Fibroblast of skin of scalp (primary cell): ENCODE measurements at places on chromosomes 2 and 18.
A peak's percentile ranks its signal among the peaks of the same experiment; 100 is the strongest.

DNA sequence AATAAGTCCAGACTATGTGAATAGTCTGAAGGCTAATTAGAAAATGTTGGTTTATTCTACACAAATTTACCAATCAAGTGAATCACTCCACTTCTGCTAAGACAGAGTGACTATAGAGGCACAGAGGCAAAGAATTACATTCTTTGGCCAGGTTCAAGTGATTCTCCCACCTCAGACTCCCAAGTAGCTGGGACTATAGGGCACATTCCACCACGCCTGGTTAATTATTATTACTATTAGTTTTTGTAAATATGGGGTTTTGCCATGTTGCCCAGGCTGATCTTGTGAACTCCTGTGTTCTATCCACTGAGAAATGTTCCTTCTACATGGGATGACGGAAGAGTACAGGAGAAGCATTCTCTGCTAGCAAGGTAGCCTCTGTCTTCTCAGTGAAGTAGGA, 37.6 kb upstream of the PSME4 start:
- DNase-seq, result no peak

DNA sequence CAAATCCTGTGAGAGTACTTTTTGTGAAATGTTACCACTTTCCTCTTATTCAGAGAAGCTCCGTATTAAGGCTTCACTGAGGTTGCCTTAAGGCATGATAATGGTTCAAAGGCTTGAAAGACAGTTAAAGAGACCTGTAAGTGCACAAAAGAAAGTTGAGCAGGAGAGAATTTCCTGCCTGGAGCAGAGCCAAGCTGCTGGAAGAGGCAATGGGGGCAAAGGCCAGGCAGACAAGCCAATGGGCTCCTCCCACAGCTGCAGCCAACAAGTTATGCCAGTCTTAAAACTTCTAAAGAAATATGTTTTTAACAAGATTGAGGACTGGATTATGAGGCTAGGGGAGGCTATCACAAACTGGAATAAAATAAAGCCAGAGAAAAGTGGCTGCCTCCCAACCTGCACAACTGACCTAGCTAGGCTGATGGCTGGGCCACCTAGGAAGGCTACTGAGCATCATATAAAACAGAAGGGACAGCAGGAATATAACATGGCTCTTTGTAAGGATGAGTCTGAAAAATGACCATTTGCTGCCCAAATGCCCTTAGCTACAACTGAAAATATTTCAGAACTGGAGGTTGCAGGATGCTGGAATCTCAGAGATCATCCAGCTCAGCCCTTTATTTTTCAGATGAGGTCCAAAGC, 2.1 kb downstream of the IL1B start:
- no peak for DNase-seq

DNA sequence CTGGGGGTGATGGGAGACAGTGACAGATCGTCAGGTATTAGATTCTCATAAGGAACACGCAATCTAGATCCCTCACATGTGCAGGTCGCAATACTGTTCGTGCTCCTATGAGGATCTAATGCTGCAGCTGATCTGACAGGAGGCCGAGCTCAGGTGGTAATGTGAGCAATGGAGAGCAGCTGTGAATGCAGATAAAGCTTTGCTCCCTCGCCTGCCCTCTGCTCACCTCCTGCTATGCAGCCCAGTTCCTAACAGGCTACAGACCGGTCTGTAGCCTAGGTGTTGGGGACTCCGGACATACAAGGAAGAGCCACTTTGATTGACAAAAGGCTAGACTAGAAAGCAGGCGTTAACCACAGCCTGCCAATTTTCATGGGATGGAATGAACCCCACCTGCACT, 183.6 kb upstream of the TMEM200C start:
- no peak for DNase-seq

DNA sequence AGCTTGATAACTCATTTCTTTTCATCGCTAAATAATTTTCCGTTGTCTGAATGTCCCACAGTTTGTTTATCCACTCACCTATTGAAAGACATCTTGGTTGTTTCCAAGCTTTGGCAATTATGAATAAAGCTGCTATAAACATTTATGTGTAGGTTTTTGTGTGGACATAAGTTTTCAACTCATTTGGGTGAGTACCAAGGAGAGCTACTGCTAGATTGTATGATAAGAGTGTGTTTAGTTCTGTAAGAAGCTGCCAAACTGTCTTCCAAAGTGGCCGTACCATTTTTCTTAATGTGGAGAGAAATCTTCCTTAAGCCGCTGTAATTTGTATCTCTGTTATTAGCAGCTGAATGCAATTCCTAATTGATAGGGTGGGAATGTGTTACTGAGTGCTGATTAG, 11.4 kb upstream of the CTIF start:
- no peak for DNase-seq

GRCh38 chr2:216803791-216804190, 56.1 kb downstream of the TNP1 start:
- no peak for DNase-seq

DNA sequence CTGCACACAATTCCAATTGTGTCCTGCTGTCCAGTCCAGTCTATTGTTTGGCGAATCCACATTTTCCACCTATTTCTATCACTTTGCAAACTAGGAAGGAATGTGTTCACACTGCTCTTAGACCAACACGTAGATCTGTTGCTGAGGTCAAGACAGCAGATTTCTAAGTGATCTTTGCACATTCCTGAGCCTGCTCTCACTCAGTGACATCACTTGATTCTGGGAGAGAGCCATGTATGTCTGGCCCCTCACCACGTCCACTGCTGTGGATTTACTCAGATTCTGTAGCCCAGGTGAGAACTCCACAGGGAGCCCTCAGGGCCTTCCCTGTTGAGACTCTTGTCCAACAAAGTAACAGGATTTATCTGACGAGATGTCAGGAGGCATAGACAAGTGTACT, 317.2 kb downstream of the TSN start:
- peak; percentile 34 for DNase-seq

GRCh38 chr2:10097352-10098148, 17.3 kb upstream of the CYS1 start:
- DNase-seq, result peak; percentile 63

- DNase-seq, result peak; percentile 46
These were observed 458.3 kb upstream of the SLC14A2 start for GRCh38 chr18:45156946-45157345.

GRCh38 chr2:41595240-41595639, 452.6 kb upstream of the PKDCC start:
- peak; percentile 52 for DNase-seq

- DNase-seq, result peak; percentile 29
These were observed at the start of gene ADRA2B for GRCh38 chr2:96116424-96116878. Gene ADRA2B, minus strand, starts transcription at chr2:96116571. Its CDS starts 422 bp downstream, at chr2:96116149.
